ENCODE measurements at places on chromosomes 6 and 20.

GRCh38 chr20:3681931-3682781 lies at the start of gene ADAM33:
TSS of gene ADAM33 (minus strand) at chr20:3682010. CDS start at chr20:3682004, 6 bp downstream.
- no peak for DNase-seq

- DNase-seq: no peak
Observed at GRCh38 chr20:9574181-9574580, 59.8 kb downstream of the LAMP5 start.

- no peak for DNase-seq
Observed at GRCh38 chr6:163496205-163496604, 81.7 kb downstream of the QKI start.

DNA sequence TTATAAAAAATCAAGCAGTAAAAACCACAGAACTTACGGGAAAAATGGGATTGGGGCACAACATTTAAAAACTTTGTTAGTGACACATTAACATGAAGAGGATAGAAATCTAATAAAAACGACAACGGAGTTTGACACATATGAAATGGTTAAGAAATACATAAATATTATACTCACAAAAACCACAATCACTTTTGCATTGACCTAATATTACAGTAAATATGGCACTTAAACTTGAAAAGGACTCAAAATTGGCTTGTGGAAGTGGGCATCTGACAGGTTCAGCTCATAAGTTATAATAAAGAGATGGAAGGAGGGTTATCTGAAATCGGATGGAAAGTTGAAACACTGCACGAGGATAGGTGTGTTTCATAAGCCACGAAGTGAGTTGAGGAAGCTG lies 523.7 kb downstream of the TFAP2B start:
- DNase-seq: no peak

GRCh38 chr6:123526128-123526527 lies 110.6 kb downstream of the TRDN start:
- no peak for DNase-seq

DNA sequence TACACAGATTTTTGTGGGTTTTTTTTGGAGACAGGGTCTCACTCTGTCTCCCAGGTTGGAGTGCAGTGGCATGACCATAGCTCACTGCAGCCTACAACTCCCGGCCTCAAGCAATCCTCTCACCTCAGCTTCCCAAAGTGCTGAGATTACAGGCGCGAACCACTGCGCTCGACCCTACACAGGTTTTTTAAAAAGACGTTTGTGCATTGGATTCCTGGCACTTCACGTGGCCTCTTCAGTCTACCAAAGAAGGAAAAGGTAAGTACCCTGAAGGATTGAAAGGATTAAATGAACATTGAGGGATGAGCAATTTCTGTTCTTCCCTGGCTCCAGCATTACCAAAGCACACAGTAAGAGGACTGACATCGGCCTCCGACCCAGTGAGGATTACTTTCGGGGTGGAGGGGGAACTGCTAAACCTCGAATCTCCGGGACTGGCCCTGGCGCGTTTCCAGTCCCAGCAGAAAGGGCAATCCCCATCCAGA lies 556 bp upstream of the YWHAB start:
- DNase-seq: no peak

- no peak for DNase-seq
Observed at GRCh38 chr6:106079961-106080762, 6.0 kb upstream of the PRDM1 start.
